ENCODE measurements at places on chromosomes 6 and 20. TPM values are rescaled to one million over a fixed set of nuclear protein-coding genes. Genes with fewer than 3 reads are reported as not detected.

The CCN6 gene
- polyA plus RNA-seq, result 0.18 TPM

The FRS3 gene
- polyA plus RNA-seq, result 5.0 TPM

The TMEM244 gene
- not detected for polyA plus RNA-seq

The IPCEF1 gene
- 6.5 TPM for polyA plus RNA-seq

All from thymus (tissue), 14 donors.